ENCODE measurements at places on chromosomes 3 and 15. TPM values are rescaled to one million over a fixed set of nuclear protein-coding genes. Genes with fewer than 3 reads are reported as not detected.

FEZF2 gene
- total RNA-seq = not detected

ZNF662 gene
- total RNA-seq = 0.33 TPM

TGM4 gene
- total RNA-seq = not detected

PAQR9 gene
- total RNA-seq = not detected

ZPLD1 gene
- not detected for total RNA-seq

GOLGA8S gene
- total RNA-seq = not detected

DNA sequence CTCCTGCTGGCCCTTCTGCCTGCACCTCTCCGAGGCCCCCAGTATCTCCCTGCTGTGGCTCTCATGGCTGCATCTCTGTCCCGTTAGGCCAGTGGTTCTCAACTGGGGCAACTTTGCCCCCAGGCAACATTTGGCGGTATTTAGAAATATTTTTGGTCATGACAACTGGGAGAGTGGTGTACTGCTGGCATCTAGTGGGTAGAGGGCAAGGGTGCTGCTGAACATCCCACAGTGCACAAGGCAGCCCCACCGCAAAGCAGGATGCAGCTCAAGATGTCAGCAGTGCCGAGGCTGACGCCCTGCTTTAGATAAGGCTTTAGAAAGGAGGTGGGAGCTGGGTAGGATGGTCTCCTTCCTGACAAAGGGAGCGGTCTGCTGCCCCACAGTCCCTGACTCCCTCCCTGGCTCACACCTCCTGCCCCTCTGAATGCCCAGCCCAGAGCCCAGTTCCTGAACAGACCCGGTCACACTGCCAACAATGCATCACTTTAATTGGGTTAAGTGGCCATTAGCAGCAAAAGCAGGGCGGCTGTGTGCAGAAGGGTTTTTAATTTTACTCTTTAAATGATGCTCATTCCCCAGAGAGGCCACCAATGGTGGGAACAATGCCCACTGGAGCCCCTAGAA, 68.8 kb upstream of the TMEM115 start:
- DNase-seq = no peak

DNA sequence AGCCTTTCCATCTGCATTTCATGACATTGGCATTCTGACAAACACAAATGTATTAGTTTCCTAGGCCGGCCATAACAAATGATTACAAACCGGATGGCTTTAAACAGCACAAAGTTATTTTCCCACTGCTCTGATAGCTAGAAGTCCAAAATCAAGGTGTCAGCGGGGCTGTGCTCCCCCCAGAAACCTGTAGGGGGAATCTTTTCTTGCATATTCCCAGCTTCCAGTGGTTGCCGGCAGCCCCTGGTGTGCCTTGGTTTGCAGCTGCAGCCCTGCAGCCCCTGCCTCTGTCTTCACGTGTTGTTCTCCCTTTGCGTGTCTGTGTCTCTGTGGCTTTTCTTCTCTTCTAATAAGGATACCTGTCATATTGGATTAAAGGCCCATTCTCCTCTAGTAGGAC, 79.0 kb upstream of the CDV3 start:
- no peak for DNase-seq

GRCh38 chr15:48721061-48721810, 75.7 kb upstream of the FBN1 start:
- no peak for DNase-seq

DNA sequence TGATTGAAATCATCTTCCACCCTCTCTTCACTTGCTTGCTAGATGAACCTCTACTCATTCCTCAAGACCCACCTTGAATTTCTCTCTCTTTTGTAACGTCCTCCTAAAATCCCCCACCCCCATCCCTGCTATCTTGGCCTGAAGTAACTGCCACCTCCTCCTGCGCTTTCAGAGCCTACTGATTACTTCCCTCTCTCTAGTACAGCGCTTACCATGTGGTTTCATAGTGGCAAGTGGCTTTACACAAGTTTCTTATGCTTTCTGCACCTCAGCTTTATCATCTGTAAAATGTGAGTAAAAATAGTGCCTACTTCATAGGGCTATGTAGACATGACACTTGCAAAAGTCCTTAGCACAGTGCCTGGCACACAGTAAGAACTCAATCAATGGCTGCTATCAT, 28.7 kb upstream of the DAZL start:
- DNase-seq = no peak

DNA sequence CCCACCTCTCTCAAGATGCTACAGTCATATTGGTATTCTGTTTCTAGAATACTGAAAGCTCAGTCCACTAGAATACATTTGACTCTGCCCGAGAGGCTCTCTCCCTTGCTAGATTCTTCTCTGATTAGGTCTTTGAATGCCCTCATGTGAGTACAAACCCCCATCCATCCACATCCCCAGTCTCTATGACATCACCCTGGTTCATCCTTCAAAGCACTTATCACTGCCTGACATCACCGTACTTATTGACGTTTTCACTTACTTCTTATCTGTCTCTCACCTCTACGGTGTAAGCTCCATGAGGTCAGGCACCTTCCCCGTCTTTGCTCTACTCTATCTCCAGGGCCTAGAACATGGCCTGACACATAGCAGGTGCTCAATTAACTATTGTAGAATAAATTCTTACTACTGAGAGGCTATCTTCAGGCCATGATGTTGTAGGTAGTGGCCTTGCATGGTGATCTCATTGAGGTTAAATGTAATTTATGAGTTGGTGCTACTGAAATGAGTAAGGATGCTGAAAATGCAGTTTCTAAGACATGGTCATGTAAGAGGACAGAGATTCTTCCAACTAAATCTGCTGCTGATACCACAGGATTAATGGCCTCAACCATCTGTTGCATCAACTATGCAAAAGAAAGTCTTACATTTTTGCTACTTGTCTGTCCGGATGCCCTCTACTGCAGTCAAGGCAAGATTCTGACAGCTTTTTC, 26.8 kb downstream of the EOGT start:
- DNase-seq = no peak

- no peak for DNase-seq
These were observed 315.9 kb downstream of the ZIC4 start for GRCh38 chr3:147090461-147090860.

GRCh38 chr3:12948371-12948770, 107.0 kb upstream of the RPL32 start:
- DNase-seq = no peak

DNA sequence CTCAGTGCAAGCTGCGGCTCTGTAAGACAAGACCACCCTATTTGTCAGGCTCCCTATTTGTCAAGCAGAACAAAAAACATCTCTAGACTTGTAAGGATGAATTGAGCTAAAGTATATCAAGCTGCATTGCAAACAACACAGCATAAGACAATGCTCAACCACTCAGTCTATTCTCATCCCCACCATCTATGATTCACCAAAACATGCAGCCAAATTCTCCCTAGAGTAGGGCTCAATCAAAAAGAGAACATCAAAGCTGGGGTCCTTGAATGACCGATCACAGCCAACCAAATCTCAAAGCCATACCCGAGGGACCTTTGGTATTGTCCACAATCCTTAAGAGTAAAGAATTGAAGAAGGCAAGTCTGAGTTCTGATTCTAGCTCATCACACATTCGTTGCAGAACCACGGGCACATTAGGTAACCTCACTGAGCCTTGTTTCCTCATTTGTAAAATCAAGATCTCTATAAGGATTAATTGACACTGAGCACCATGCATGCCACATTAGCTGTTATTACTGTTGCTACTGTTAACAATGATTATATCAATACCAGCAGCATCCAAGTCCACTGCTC, 31.2 kb downstream of the RFTN1 start:
- no peak for DNase-seq

- no peak for DNase-seq
These were observed 4.4 kb downstream of the ZBTB38 start for GRCh38 chr3:141372656-141373055.

- no peak for DNase-seq
These were observed 61.0 kb downstream of the SCAPER start for GRCh38 chr15:76844096-76844495.

DNA sequence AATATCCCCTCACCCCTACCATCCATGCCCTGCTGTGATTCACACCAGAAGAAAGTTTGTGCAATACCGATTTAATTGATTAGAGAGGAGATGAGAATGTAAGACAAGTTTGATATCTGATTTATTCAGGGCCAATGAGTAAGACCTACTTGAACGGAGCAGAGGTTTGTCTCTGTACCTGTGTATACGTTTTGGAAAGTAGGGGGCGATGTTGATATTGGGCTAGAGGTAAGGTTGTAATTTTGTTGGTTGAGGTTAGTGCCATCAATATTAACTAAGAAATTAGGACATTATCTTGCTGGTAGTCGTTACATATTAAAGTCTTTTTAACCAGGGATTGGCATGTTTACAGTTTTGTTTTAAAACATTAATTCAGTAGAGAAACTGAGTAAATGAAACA, 20.5 kb downstream of the EAF2 start:
- no peak for DNase-seq

- DNase-seq = no peak
These were observed 549.6 kb upstream of the CCDC54 start for GRCh38 chr3:106827515-106828213.

DNA sequence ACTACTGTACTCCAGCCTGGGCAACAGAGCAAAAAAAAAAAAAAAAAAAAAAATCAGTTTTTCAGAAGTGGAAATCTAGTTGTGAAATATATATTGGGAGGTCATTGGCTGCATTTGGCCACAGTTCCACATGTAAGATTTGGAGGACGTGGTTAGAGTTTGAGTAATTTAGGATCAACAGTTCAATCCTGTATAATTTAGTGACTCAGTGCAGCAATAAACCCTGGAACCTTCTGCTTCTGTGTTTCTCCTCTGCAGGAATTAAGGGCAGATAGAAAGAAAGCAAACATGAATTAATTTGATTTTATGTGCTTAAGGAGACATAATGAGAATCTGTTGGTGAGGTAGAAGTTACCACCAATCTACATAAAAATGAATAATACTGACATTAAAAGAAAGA, 347.0 kb downstream of the PTPRG start:
- no peak for DNase-seq

DNA sequence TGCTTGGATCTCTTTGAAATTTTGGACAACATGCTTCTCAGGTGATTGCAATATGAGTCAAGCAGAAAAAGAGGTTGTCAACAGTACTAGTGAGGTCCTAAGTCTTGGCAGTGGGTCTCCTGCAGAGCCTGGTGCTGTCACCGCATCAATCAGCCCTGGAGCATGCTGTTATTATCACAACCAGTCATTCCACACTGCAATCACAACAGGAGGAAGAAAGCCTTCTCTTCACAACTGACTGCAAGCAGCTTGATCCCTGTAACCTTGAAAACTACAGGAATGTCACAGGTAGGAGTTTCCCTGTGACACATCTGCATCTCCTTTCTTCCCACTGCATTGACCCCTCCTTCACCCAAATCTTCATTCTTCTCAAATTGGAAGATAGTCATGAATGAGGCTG, 451.1 kb upstream of the ATP11B start:
- DNase-seq = no peak

GRCh38 chr3:45163481-45163880, 17.3 kb upstream of the CDCP1 start:
- DNase-seq = no peak

- no peak for DNase-seq
These were observed 16.0 kb downstream of the CMSS1 start for GRCh38 chr3:99833617-99834205.

GRCh38 chr3:134214239-134214638, 36.4 kb downstream of the RYK start:
- no peak for DNase-seq

- DNase-seq = no peak
These were observed 108.4 kb downstream of the DNAJB8 start for GRCh38 chr3:128358156-128358895.

GRCh38 chr15:92637626-92638025, 17.9 kb downstream of the FAM174B start:
- DNase-seq = no peak

DNA sequence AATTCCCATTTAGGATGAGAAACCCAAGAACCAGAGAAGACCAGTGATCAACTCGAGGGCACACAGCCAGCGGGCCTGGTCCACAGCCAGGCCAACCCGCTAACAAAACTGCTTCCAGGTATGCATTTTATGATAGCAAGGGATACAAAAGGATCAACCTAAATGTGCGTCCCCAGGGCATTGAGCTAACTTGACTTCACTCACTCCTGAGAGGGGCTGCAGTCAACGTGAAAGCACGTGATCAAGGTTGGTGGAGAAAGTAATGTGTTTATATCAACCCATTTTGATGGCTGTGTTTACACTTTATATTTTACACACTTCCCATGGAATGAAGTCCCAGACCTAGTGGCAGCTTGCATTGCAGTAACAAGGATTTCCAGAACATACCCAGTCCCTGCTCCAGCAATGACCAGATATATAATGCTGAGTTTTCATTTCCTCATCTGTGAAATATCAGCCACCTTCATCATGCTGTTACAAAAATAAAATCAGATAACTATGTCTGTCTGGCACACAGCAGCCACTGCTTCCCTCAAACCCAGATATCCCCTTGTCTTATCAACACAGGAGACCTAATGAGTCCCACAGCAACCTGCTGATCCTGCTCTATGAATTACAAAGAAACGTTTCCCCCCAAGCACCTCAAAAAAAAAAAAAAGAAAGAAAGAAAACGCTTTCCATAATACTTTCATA, 2.0 kb downstream of the KLHL6 start:
- DNase-seq = no peak

DNA sequence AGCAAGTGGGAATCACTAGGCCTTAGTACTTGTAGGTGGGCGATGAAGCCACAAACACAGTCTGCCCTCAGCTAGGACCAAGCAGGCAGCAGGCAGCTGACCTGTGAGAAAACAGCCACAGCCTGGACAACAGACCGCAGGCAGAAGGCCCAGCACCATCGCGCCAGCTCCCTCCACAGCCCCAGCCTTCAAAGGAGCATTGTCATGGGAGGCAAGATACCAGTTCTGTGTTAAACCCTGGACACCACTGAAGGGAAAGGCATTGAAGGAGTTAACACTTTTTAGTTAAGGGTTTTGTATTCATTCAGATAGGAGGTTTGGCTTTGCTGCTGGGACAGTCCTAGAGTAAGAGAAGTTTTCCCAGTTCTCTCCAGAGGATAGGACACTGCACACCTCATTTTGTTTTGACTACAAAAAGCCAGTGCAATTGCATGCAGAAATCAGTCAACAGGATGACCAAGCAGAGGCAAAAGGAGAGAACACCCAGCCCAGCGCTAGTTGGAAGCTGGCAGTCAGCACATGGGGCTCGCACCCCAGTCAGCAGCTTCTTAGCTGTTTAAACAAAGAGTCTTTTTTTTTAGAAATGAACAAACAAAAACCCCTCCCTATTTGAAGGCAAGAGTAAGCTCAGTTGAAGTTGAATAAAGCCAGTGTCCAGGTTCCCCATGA, 286.1 kb upstream of the TPM1 start:
- no peak for DNase-seq

DNA sequence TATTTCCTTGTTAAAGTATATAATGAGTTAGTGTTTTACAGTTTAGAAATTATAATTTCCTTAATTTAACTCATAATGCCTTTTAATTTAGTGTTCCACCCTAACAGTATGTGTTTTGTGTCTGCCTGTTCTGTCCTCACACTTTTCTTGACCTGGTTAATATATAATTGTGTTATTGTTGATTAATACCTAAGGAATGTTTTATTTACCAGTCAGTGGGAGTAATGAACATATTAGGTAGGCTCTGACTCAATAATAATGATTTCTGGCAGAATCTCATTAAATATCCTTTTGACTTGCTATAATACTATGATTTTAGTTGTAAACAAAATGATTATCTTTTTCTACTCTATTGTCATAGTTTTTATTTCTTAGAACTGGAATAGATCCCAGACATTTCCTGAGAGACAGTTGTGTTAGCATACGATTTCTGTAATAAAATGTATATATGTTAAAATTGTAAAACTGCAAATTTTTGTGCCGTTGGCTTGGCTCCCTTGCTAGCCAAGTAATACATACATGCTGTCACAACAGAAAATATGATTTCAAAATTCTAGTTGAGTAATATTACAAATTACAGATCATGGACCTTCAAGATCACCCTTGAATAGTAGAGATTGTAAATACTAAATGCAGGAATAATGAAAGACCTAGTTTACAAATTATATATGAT, 51.9 kb downstream of the RASA2 start:
- no peak for DNase-seq
